ENCODE measurements at places on chromosomes 7 and 10.
A peak's percentile ranks its signal among the peaks of the same experiment; 100 is the strongest.

- DNase-seq, result peak; percentile 61
These were observed 43.2 kb downstream of the IKZF1 start for GRCh38 chr7:50347693-50348092.

DNA sequence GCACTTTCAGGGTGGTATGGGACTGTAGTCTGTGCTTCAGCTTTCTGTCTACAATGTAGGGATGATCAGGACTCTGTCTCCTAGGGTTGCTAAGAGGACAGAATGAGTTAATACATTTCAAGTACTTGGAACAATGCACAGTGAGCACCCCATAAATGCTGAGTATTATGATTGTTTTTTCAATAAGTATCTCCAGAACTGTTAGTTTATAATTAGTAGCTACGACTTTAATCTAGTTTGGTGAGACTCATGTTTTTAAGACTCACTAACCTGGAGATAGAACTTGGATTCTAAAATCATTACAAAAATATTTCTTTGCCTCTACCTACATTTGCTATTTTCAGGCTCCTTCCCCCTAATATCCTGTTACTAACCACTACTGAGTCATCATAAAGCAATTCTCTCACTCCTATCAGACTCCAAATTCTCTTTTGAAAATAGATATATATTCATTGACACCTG, 95.3 kb downstream of the CPED1 start:
- no peak for DNase-seq

DNA sequence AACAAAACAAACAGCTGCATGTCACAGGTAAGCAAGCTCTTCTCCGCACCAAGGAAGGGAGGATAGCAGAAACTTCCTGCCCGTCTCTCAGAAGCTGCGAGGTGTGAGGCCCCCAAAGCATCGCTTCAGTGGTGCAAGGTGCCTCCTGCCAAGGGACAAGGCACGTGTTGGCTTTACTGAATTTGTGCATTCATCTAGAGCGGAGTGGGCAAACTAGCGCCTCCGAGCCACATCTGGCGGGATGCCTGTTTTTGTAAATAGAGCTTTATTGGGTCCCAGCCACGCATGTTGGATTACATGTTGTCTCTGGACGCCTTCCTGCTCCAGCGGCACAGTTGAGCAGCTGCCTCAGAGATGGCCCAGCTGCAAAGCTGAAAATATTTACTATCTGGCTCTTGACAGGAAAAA, 27.7 kb downstream of the PHYH start:
- no peak for DNase-seq

DNA sequence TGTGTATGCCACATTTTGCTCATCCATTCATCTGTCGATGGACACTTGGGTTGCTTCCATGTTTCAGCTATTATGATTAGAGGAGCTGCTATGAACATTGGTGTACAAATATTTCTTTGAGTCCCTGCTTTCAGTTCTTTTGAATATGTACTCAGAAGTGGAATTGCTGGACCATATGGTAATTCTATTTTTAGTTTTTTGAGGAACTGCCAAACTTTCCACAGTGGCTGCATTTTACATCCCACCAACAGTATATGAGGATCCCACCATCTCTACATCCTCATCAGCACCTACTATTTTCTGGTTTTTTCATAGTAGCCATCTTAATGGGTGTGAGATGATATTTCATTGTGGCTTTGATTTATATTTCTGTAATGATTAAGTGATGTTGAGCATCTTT, 44.7 kb upstream of the ZMIZ2 start:
- no peak for DNase-seq

DNA sequence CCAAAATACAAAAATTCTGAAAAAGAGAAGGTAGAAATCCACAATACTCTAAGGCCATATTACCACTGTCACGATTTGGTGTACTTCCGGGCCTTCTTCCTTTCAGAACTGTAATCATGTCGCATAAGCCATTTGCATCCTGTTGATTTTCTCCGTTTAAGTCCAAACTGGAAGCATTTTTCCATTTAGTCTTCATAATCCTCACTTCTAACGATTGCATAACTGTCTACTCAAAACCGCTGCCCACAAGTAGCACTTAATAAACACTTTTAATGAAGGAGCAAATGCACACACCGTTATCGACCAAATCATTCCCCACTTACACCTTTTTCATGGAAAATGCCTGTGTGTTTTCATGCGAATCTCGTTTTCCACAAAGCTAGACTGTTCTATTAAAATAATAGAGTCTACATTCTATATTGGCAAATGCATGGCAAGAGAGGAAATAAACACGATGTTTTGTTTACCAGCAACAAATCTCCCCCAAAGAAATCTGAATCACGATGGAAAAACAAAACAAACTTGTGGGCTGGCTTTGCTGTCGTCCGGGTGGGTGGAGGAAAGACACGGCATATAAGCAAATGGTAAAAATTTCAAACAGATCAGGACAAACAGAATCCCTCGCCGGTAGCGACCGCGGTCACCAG, 1.0 kb downstream of the ATE1 start:
- no peak for DNase-seq

DNA sequence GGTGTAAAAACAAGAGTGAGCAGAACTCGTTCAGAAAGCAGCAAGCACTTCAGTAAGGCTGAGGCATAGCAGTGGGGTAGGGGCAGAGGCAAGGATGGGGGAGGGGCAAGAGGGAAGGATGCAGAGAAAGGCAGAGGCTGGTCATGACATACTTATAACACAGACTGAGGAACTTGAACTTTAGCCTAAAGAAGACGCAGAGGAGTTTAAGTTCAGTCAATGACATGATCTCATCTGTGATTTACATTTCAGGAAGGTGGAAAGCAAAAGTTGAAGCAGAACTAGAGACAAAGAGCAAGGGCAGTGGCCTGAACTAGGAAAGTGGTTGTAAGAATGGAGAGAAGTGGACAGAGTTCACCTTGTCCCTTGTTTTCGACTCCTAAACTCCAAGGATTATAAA, 15.8 kb downstream of the MACC1 start:
- no peak for DNase-seq

GRCh38 chr7:123641901-123642300, 13.8 kb upstream of the LMOD2 start:
- DNase-seq, result no peak

GRCh38 chr7:13153266-13153665, 465.8 kb downstream of the ARL4A start:
- DNase-seq, result no peak

- peak; percentile 77 for DNase-seq
These were observed 34.0 kb downstream of the DNAJB12 start for GRCh38 chr10:72320676-72321247.

DNA sequence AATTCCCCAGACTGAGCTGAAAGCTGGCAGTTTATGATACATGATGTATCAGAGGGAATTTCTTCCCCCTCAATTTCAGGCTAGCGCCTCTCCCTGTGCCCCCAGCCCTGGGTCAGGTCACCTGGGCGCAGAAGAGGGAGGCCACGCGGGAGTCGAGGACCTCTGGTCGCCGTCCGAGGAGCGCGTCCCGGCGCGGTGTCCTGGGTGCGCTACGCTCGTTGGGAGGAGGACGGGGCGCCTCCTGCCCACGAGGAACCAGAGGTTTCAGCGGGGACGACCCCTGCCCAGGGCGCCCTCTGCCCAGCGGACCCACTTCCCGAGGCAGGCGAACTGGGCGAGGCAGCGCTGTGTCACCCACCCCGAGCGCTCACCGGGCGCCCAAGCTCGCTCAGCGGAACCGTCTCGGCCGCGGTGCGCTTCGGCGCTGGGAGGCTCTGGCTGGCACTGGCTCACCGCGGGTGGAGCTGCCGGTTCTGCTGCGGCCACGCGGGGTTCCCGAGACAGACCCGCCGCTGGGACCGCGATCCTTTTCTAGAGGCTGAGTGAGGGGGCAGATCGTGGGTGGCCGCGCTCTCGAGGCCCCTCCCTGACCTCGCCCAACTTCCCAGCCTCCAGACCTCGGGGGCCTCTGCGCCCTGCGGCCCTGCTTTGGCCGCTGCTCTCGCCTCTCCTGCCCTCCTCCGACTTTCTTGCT, at the start of gene FAM237B:
Gene FAM237B (minus strand): TSS at position 504 of the 694 bp plus-strand sequence. CDS start 1,556 bp downstream, outside the sequence.
- DNase-seq, result no peak

DNA sequence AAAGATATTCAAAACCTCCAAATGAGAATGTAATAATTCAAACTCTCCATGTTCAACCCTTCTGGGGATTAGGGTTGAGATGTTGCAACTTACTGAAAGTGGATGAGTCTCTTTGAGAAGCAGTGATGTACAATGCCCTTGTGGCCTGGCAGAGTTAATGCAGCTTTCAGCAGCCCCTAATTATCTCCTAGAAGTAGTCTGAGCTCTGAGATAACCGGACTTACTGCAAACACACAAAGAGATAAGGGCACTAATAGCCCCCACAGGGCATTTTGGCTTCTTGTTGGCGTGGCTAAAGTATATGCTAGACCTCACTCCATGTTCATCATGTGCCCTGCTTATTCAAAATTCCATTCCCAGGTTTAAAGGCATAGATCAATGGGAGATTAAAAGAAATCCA, 404.7 kb downstream of the NEBL start:
- no peak for DNase-seq

DNA sequence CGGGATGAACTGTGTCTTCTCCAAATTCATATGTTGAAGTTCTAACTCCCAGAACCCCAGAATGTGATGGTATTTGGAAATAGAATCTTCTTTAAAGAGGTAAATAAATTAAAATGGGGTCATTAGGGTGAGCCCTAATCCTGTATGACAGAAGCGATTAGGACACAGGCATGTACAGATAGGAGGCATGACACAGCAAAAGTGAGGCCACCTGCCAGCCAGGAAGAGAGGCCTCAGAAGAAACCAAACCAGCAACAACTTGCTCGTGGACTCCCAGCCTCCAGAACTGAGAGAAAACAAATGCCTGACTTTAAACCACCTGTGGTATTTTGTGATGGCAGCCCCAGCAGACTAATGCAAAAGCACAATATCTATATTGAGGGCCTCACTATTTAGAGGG, 214.3 kb downstream of the NEBL start:
- DNase-seq, result no peak

GRCh38 chr7:69903410-69903809, 305.1 kb downstream of the AUTS2 start:
- DNase-seq, result no peak

- DNase-seq, result no peak
These were observed 128.7 kb upstream of the JCAD start for GRCh38 chr10:30188101-30188500.

DNA sequence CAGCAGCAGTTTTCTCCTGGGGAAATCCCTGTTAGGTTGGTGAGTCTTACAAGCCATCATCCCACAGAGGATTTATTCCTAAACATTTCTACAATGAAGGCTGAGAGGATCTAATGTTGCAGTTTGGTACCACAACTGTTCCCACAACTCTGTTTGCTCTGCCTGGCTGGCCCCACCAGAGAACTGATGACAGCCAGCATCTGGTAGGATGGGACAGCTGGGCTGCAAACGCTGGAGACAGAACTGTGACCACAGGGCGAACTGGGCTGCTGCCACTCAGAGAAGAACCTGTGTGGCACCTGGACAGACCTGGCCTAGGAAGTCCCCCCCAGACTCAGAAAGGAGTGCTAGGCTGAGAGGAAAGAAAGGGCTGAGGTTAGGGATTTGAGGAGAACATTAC, 94.8 kb downstream of the CALN1 start:
- no peak for DNase-seq

GRCh38 chr7:2003931-2004812, 228.6 kb downstream of the MAD1L1 start:
- DNase-seq, result no peak

DNA sequence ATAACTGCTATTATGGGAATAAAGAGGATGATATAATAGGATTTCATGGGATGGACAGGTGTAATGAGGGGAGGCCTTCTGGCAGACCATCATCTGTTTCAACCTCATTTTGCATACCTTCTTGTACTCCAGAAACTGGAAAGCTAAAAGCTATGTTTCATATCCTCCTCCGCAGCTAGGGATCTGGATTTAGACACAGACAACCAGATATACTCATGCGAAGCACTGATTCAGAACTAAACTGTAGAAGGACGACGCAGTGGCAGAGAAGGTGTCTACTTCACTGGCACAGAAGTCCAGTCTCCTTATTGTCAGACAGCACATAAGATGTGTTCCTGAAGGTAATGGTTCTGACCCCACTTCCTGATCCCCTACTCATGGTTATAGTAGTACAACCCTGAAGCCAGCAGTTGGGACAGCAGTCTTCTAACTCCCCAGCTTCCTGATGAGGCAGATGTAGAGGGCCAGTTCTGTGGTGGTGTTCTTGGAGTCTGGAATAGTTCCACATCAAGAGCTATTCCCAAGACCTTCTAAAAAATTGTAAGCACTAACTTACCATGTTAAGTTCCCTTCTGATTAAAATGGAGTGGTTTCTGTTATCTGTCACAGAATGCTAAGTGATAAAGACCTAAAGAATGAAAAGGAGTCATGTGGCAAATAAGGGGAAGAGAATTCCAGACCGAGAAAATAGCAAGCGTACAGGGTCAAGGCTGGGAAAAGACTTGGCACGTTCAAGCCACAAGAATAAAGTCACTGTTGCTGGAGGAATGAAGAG, 550.3 kb downstream of the GRM8 start:
- no peak for DNase-seq

- DNase-seq, result no peak
These were observed 2.6 kb downstream of the CLDN4 start for GRCh38 chr7:73833251-73833919.

DNA sequence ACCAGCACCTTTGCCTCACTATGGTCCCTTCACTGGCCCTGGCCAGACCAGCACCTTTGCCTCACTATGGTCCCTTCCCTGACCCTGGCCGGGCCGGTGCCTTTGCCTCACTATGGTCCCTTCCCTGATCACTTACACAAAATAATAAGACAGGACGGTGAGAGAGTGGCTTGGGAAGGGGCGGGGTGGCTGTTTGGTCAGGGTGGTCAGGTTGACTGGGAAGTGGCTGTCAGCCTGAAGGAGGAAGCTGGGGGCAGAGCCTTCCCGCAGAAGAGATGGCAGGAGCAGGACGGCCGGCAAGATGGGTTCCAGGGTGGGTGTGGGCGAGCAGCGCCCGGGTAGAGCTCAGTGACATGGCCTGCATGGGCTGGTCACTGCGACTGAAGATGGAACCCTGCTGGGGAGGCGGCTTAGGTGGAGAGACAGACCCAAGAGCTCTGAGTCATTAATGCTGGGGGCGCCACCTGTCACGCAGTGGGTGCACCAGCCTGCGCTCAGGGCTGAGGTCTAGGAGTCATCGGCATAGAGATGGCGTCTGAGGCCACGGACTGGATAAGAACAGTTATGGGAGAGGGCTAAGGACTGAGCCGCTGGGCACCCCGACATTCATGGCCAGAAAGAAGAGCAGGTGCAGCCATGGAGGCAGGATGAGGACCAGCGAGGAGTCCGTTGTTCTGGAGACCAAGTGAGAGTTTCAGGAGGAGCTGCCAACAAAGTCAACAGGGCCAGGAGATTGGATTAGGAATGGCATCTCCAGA, 91.8 kb downstream of the CHST15 start:
- no peak for DNase-seq

GRCh38 chr10:94680544-94680943, 3.0 kb upstream of the CYP2C18 start:
- no peak for DNase-seq

DNA sequence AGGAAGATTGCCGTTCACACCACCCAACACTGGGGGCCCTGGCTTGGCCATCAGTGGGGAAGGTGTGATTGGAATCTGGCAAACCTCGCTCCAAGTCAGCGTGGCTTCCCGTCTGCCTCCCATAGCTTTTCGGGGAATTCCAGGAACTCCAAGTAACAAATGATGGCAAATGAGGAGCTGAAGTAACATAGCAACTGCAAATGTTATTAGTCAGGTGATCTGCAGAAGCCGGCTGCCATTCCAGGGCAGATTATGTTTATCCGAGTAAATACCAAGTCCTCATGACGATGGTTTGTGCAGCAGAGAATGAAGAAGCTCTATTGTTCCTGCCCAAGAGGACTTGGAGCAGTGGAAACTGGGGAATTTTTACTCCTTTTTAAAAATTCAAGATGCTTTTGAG, 270.5 kb upstream of the PODXL start:
- DNase-seq, result no peak

- no peak for DNase-seq
These were observed 558.8 kb upstream of the GALNT17 start for GRCh38 chr7:70573071-70573661.
